NCI-H2107 (cell line): ENCODE measurements at places on chromosomes 1 and 21.

DNA sequence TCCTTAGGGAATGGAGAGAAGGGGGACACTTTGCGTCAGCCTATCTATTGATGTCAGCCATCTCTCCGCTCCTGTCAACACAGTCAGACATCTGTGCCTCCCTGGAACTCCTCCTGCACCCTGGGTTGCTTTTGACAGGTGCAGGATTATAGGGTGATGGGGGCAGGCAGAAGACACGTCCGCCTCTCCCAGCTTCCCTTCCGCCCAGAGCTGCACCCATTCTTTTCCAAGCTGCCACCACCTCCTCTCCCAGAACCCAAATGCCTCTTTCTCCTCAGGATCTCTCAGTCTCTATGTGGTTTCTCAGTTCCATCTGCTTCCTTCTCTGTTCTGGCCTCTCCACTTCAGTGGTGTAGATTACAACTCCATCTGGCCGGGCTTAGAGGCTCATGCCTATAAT is 17.1 kb upstream of the KIF1B start:
- no peak for DNase-seq

DNA sequence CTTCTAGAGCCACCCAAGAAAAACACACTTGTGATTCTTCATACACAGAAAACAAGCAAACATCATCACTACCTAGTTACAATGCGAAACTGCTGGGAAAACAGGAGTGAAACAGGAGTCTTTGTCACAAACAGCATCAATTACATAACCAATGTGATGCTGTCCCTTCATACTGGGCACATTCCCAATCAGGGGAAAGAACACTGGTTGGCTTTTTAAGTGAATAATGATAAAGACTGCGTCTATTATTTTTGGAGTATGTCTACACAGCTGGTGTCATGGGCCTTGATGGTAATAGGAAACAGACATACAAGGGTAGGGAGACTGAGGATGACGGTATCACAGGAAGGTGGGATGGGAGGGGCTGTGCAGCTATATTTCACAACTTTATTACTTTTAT is 43.3 kb downstream of the SIPA1L2 start:
- no peak for DNase-seq

GRCh38 chr1:31000301-31000700 is 65.2 kb downstream of the PUM1 start:
- no peak for DNase-seq

DNA sequence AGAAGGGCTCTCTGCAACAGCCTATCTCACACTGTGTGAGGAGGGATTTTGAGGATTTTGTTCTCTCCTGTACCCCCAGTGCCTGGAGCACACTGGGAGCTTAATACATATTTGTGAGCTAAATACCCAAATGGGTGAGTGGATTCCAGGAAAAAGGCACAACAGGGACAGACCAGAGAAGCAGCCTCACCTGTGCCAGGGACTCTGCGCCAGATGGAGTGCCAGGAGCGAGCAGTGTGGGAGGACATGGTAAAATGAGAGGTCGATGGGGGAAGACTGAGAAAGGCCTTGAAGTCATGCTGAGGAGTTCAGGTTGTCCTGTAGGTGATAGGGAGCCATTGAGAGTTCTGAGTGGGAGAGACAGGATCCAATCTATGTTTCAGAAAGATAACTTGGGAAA is 11.0 kb upstream of the KCNA2 start:
- DNase-seq: no peak

DNA sequence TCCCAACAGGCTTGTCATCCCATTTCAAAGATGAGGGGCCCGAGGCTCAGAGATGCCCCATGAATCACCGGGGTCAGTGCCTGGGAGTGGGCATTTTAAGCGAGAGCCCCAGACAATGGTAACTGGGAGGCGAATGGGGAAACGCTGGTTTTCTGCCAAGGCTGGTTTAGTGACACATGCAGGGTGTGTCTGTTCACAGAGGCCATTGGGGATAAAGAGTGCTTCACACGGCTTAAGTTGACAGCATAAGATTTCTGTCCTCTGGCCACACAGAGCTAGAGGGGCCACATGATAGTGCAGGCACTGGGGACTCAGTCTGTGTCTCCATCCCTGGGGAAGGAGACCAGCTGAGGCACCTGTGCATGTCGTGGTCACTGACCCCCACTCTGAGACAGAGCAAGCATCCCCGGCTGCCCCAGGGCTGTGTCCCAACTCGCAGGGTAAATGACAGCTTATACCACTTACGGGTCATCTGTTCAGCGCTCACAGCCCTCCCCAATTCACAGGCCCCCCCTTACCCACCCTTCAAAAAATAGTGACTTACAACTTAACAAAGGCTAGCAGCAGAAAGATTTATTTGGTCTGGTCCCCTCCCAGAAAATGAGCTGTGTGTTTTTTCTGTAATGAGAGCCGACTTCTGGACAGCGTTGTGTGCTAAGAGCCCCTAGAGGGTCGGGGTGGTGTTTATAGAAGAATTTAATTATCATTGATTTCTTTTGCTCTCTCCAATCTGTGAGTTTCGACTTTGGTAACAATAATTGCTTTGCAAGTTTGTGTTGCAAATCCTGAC is 34.9 kb upstream of the ARHGEF16 start:
- DNase-seq: no peak

DNA sequence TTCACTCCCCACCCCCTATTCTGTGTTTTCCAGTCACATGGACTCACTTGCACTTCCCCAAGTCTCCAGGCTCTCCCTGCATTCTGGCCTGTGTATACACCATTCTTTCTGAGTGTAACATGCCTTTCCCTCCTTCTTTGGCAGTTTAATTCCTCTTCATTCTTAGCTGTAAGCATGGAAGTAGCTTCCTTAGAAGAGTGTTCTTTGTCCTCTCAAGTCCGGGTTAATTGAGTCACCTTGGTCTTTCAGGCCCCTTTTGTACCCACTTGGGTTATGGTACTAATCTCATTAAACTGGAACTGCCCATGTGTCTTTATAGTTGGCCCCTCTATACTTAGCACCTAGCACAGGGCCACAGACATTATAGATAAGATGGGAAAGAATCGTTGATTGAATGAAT is 525.3 kb upstream of the ADGRL4 start:
- no peak for DNase-seq

- DNase-seq: peak; percentile 64
These were observed 920 bp downstream of the MTHFR start for GRCh38 chr1:11804666-11805421.

DNA sequence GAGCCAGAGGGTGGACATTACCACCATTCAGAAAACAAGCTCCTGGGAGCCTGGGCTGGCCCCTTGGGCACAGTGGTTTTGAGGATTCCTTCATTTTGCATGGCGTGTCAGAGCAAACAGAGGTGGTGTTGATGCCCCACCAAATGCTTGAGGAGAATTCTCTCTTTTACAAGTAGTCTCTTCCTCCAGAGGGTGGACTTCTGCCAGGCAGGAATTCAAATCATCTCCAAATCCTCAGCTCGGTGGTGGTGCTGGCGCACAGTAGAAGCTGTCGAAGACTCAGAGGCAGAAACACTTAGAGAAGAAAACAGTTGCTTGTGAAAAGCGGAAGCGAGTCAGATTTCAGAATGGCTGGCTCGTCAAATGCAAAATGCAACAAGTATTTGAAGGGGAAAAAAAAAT is 3.4 kb upstream of the CHI3L1 start:
- no peak for DNase-seq

DNA sequence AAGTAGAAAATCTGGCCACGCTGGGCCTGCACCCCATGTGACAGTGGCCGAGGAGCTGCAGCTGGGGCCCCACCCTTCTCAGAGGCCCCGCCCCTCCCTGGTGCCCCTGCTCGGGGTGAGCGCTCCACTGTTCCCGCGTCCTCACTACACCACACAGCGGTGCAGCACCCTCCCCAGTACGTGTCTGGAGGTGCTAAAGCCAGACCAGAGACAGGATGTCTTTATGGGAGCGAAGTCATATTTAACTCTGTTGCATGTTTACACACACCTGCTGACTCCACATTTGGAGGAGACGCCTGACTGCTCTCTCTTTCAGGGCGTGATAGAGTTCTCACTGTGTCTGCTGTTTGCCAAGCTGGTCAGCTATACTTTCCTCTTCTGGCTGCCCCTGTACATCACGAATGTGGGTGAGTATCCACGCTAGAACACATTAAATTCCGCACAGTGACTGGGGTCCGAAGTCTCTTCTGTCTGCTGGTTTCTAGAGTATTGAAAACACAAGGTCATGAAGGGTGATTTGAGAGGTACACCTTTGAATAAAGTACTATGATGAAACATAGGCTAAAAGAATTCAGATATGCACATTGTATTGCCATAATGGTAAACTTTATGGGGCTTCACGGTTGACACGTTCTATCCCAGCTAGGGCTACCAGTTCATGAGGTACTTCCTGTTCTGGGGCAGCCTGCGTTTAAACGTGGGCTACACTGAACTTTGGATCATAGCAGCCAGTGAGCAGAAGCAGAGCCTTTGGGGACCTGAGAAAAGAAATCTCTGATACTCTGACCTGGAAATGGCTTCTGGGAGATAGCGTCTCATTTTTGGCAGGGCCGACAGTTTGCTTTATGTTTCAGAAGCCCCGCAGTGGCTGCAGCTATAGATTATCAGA is 48.4 kb downstream of the SLC37A1 start:
- no peak for DNase-seq

DNA sequence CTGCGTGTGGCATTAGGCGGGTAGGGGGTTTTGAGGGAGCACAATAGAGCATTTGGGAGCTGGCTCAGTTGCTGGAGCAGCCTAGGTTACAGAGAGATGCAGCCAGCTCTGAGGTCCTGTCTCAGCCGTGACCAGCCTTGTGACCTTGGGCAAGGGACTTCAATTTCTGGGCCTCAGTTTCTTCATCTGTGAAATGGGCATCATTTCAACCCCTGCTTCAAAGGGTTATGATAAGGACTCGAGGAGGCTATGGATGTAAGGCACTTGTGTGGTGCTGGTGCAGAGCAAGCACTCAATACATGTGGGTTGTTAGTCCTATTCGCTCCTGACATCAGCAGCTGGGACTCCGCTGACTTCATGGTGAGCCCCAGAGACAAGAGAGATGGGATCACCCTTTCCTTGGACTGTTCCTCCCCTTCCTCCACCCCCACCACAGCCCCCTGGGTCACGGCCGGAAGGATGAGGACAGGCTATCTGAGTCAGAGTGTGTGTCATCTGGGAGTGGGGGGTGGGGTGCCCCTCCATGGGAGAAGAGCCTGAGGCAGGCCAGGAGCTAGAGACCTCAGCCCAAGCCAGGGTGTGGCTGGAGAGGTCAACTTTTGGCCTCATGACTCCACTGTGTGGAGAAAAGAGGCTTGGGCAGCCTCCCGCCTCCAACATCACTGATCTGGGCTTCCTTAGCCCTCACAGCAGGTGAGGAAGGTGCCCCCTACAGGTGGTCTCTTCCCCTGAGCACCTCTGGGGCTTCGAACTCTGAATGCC is 71.4 kb upstream of the ZBTB40 start:
- DNase-seq: no peak

DNA sequence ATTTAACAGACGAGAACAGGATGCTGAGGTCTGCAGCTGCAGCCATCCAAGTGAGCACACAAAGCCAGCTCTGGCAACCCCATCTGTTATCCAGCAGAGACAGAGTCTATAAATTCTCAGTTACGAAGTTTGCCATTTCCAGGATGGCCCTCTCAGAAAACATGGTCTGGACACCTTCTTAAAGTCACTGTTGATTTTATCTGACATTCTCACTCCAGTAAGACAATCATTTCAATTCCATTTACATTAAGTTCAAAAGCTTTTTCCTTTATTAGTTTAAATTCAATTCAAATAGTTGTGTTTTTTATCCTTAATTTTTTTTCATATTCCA is 125.5 kb downstream of the DMRTB1 start:
- no peak for DNase-seq

GRCh38 chr1:6049419-6049818 is 3.7 kb downstream of the KCNAB2 start:
- DNase-seq: no peak

GRCh38 chr1:64631346-64632034 is 113.4 kb upstream of the RAVER2 start:
- no peak for DNase-seq

- no peak for DNase-seq
These were observed 12.9 kb downstream of the MORN1 start for GRCh38 chr1:2378441-2378851.

GRCh38 chr1:247578946-247579460 is 9.2 kb upstream of the OR2G2 start:
- DNase-seq: no peak

GRCh38 chr21:16279731-16280581 is 550.2 kb downstream of the USP25 start:
- no peak for DNase-seq

DNA sequence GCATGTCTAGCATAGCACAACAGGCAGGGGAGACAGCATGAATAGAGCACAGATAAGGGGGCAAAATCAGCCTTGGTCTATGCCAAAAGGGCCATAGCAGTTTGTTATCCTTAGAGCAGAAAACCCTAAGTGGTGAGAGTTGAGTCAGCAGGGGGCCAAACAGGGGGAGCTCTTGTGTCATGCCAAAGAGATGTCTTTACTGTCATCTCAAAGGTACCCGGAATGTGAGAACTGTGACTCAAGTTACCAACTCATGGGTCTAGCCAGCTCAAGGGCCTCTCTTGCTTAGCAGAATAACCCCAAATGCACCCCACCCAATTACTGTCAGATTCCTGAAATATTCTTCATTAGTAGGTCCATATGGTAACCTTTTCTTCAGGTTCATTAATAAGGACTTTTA is 45.9 kb upstream of the NRDC start:
- no peak for DNase-seq

GRCh38 chr1:167492481-167492910 is 25.8 kb downstream of the CD247 start:
- DNase-seq: no peak

GRCh38 chr1:234322979-234323378 is 50.3 kb upstream of the COA6 start:
- no peak for DNase-seq

DNA sequence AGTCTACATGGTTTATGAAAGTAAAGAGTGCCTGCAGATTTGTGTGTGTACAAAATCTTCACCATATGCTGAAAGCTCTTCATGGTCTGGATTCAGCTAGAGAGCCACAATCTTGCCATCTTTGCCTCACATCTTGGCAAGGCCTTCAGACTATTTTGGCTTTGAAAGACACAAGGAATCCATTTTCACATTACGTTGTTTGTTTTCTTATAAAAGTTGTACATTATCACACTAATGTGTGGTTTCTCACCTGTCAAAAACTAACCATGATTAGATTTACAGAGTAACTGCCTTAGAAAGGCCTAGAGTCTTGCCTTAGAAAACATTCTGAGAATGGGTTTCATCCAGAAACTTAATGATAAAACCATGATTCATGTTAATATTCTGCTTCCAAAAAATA is 494.6 kb downstream of the NEGR1 start:
- no peak for DNase-seq

GRCh38 chr21:38989745-38990423 is 184.2 kb downstream of the ETS2 start:
- DNase-seq: peak; percentile 87

GRCh38 chr1:184161071-184161698 is 109.7 kb downstream of the TSEN15 start:
- no peak for DNase-seq

GRCh38 chr21:22758478-22758877 is 1760.3 kb downstream of the NCAM2 start:
- no peak for DNase-seq

DNA sequence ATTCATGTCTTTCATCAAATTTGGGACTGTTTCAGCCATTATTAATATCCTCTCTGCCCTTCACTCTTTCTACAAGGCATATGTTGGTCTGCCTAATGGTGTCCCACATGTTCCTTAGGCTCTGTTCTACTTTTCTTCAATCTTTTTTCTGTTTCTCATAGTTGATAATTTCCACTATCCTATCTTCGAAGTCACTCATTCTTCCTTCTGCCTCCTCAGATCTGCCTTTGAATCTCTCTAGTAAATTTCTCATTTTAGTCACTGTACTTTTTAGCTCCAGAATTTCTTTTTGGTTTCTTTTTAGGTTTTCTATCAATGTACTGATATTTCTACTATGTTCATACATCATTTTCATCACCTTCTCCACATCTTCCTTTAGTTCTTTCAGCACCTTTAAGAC is 20.0 kb upstream of the NIBAN1 start:
- DNase-seq: no peak
